ENCODE measurements at places on chromosomes 3 and 15. TPM values are rescaled to one million over a fixed set of nuclear protein-coding genes. Genes with fewer than 3 reads are reported as not detected.

- no peak for DNase-seq
Measured at GRCh38 chr3:66561367-66561766, 60.5 kb upstream of the LRIG1 start.

The CCR2 gene
- total RNA-seq, result 0.41 TPM

The SCN11A gene
- total RNA-seq, result under 0.01 TPM

DNA sequence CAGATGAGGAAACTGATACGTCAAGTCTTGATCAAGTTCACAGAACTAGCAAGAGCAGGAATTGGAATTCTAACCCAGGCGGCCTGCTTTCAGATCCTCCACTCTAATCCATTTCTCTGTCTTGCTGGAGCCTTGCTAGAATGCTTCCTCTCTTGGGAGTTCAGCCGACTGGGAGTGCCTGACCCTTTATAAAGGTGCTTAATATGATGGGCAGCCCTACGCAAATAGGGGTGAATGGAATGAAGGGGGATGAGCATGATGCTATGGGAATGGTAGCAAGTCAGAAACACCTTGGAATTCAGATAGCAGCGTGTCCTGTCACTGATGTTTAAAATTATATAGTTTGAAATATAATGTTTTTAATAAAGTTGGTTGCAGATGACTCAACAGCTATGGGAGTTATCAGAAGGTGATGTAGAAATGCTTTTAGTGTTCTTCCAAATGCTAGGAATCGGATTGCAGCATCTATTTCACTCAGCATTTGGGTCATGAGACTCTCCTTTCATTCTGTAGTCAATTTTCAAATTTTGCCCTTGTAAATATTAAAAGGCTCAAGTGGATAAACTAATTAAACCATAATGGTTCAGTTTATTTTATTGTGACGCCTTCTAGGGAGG lies 150.7 kb downstream of the FNDC3B start:
- DNase-seq, result no peak

GRCh38 chr15:35019404-35020327 lies 31.6 kb upstream of the ZNF770 start:
- DNase-seq, result no peak

DNA sequence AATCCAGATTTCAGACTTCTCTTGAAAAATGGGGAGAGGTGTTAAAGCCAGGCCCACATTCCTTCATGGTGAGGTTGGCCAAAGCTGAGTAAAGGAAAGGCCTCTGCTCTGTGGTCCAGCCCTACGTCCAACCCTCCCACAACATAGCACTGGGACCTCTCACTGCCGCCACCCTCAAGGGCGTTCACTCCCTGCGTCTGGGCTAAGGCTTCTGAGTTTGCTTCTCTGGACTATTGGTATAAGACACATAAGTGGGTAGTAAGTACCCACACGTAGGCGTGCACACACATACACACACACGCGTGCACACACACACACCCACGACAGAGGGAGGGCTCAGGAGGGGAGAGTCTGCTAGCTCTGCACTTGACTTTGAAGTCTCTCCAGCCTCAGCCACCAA lies 80.2 kb upstream of the PXYLP1 start:
- no peak for DNase-seq

Measured in frontal cortex (tissue), 4 donors.